ENCODE measurements at places on chromosomes 13 and 19.

DNA sequence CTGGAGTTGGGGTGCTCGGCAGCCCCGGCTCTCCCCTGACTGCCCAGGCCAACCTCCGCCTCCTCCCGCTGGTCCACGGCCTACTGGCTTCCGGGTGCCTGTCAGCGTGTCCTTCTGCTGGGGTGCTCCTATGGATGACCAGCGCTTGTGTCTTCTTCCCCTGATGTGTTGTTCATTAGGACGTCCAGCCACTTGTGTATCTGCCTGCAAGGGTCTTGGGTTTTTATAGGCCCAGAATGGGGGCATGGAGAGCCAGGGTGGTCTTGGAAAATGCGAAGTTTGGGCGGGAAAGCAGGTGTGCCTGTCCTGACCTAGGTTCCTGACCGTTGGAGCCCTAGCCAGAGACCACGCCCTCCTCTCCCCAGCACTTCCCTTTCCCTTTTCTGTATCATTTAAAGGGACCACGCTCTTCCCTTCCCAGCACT, 139.8 kb downstream of the SLITRK5 start:
- no peak for DNase-seq

- no peak for DNase-seq
These were observed 73.7 kb upstream of the IPO5 start for GRCh38 chr13:97879646-97880310.

DNA sequence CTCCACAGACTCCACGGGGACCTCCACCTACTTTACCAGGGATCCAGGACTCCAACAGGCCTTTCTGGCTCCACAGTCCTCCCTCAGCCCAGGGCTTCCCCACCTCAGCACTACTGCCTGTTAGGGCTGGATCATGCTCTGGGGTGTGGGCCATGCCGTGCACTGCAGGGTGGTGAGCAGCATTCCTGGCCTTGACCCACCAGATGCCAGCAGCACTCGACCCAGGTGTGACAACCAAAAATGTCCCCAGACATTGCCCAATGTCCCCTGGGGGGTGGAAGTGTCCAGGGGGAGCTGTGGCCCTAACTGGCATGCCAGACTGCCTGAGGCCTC, 42.0 kb downstream of the EPS15L1 start:
- DNase-seq, result no peak

- DNase-seq, result no peak
These were observed 115.6 kb upstream of the NBEA start for GRCh38 chr13:34826432-34826831.

DNA sequence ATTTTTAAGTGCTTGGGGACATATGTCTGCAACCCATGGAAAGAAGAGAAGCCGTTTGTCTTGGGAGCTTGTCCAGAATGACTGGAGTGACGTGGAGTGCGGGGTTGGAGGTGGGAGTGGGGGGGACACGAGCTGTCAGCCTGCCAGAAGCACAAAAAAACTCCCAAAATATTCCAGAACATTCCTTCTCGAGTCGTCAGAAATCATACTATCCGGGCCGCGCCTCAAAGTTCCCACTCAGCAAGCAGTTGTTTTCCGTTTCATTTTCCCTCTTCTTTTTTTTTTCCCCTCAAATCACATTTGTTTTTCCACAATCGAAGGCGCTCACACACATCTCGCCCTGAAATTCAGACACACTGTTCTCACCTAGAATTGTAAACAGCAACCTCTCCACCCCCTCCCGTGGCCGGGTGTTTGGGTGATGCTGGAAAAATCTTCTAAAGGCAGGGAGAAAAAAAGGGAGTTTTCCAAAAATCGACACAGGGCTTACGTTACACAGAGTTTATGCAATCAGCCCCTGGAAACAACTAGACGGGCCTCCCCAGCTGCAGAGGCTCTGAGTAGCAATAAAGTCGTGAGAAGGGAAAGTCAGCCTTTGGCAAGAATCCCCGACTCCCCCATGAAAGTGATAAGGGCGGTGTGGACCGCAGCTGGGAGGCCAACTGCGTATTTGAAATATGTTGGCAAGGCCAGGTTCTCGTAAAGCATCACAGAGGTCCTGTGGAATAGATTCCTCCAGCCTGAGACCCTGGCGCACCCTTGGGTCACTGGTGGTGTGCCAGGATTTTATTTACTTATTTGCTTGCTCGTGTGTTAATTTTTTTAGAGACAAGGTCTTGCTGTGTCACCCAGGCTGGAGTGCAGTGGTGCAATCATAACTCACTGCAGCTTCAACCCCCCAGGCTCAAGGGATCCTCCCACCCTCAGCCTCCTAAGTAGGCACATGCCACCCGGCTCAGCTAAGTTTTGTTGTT, 31.2 kb upstream of the KLF2 start:
- no peak for DNase-seq

GRCh38 chr19:28332886-28333285, 880.1 kb downstream of the UQCRFS1 start:
- DNase-seq, result no peak

GRCh38 chr13:113743366-113744195, 15.4 kb upstream of the TMEM255B start:
- no peak for DNase-seq

DNA sequence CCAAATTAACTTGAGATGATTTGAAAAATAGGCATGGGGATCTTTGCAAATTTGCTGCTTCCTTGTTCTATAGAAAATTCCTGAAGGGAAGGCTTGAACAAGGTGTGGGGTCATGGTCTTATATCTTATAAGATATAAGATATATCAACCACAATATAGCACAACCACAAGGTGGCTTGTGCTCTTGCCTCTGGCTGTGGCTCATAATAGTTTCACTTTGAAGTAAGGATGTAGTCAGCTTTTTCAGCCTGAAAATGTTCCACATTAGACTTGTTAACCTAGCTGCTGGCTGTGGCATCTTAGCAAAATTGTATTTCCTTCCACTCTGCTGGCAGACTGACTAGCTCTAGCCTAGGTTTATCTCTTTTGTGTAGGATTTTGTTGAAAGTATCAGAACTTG, 169.7 kb downstream of the KLF5 start:
- DNase-seq, result no peak

- DNase-seq, result no peak
These were observed 550.8 kb upstream of the SLITRK1 start for GRCh38 chr13:84433024-84433423.

DNA sequence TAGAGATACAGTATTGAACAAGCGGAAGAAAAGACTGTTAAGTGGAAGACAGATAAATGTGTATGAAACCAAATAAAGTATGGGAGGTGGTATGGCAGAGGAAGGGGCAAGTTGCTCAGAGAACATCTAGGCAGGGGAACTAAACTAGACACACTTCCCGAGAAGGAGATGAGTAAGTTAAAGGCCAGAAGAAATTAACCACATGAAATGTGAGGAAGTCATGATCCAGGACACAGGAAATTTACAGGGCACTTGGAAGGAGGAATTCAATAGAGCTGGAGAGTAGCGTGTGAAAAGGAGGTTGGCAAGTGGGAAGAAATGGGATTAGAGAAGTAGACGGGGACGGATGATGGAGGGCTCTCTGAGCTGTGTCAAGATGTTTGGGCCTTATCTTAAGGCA, 208.8 kb downstream of the COG6 start:
- DNase-seq, result no peak

DNA sequence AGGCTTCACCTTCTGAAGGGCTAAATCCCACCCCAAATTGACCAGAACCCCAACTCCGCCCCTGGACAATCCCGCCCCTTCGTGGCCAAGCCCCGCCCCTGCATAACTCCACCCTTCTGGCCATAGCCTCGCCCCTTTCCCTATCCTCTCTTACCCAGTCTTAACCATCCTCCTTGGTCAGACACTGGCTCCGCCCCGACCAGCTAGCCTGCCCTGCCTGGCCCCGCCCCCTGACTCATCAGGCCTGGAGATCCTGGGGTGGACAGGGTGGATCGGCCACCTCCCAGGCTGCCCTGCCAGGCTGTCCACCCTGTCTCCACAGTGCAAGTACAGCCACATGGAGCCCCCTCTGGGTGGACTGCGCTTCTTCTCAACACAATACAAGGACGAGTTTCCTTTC, 8.0 kb upstream of the ZNF358 start:
- no peak for DNase-seq

DNA sequence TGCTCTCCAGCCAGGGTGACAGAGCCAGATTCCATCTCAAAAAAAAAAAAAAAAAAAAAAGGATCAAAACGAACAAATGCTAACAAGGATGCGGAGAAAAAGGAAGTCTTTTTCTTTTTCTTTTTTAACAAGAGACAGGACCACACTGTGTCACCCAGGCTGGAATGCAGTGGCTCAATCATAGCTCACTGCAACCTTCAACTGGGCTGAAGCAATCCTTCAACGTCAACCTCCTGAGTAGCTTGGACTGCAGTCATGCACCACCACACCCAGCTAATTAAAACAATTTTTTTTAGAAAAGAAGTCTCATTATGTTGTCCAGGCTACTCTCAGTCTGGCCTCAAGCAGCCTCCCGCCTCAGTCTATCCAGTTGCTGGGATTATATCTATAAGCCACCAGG, 20.8 kb upstream of the OR7A17 start:
- DNase-seq, result no peak

GRCh38 chr13:109743706-109744453, 42.5 kb downstream of the IRS2 start:
- DNase-seq, result no peak

Data from spinal cord (tissue), 10 donors.